Bone marrow (tissue), 2 donors: ENCODE measurements at places on chromosomes 3 and 15.

GRCh38 chr15:25422021-25422420 is 16.8 kb downstream of the UBE3A start:
- DNase-seq = no peak

DNA sequence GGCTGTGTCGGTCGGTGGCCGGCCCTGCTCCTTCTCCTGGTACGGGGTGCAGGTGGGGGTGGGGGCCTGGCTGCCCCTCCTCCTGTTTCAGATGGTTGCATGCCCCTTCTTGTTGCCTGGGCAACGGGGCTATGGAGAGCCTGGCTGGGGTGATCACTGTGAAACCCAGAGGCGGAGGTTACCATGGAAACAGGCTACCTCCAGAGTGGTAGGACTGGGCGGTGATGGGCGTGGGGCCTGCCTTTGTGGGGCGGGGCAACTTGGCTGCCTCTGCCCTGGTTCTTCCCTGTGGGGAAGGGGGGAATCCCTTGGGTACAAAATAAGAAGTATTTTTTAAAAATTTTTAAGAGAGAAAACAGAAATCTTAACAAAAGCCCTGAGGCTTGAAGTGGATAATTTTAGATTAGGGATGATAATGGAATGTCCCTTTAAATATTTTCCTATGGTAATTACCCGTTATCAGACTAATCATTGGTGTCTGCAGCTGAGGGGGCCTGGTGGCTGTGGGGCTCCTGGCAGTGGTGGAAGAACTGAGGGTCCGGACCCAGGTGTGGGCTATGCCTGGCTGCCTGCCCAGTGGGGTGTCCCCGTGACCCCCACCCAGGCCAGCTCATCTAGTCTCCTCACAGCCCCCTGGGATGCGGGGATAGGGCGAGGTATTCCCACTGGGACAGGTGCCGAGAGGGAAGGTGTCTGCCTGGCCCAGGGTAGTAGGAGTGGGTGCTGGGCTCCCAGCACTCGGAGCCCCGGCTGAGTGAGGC is 32.5 kb downstream of the PLXNA1 start:
- no peak for DNase-seq

DNA sequence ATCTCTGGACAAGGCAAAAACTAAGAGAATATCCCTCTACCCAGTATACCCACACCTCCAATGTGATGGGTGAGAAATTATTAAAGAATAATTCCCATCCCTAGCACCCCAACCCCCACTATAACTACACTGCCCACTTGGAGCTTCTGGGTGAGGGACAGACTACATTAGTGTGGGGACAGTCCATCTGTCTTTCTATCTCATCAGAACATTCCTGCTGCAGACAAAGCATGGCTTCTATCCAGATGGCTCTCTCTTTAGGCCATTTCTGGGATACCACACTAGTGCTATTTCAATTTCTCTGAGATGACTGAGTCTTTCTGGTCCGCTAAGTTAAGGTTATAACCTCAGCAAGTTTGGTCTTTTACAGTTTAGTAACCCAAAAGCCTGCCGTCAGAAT is 6.6 kb downstream of the CSNK1G1 start:
- no peak for DNase-seq

GRCh38 chr15:100125401-100126191 is 216.2 kb downstream of the ADAMTS17 start:
- no peak for DNase-seq

- DNase-seq = no peak
Measured at GRCh38 chr15:67829647-67830504, 4.6 kb downstream of the SKOR1 start.

DNA sequence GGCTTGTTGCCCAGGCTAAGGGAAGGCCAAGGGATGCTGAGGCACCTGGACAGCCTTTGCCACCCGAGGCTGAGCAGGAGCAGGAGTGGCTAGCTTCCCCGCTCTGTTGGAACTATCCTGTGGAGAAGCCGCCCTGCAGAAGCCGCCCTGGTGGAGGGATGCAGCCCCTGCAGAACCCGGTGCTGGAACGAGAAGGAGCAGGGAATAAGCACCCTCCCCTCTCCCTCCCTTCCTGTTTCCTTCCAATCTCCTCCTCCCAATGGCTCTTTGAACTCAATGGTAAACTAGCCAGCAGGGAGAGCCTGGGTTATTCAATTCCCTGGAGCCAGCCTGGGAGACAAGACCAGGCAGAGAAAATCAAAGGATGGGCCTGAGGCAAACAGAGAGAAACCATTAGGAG is 11.8 kb upstream of the HRG start:
- no peak for DNase-seq

GRCh38 chr3:35322070-35322469 is 317.3 kb upstream of the ARPP21 start:
- DNase-seq = no peak

DNA sequence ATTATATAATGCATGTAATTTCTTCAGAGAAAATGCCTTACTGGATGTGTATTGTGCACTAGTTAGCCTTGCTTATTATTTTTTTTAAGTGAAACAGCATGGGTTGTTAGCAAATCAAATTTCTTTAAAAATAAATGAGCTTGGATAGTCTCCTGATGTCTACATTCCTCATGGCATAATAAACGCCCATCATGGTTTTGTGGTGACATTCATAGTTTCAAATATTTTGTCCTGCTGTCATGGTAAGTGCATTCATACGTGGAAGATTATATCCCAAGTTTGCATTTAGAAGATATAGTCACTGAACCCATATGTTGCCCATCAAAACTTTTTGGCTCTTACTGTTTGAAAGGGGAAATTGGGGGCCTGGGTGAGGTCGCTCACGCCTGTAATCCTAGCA is 130.7 kb downstream of the ALCAM start:
- no peak for DNase-seq

- DNase-seq = no peak
Measured at GRCh38 chr3:64209866-64210621, 15.2 kb downstream of the PRICKLE2 start.

DNA sequence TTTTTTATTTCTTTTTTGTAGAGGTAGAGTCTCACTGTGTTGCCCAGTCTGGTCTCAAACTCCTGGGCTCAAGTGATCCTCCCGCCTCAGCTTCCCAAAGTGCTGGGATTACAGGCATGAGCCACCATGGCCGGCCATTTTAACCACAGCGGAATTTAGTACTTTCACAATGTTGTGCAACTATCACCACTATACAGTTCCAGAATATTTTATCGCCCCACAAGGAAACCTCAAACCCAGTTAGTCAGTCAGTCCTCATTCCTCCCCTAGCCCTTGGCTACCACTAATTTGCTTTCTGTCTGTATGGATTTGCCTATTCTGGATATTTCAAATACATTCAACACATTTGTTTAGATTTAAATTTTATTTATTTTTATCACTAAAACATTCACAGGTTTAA is 15.5 kb upstream of the HOMER2 start:
- DNase-seq = no peak
